ENCODE measurements at places on chromosomes 4 and X.

DNA sequence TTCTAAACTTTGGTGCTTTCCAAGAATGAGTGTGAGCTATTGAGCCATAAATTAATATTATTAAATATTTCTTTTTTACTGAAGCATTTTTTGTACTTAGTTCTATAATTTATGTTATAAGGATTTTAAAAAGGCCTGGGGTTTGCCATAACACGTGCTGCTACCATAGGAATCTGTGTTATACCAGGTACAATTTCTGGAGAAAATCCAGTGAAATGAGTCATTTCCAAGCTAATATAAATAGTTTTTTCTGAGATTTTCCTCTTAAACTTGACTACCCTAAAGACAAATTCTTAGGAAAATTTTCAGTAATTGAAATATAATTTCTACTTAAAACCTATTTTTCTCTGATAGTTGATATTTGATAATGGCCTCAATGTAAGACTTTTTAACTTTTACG lies 130.8 kb downstream of the TLL1 start:
- no peak for DNase-seq

- no peak for DNase-seq
Measured at GRCh38 chr4:117378942-117379341, 293.6 kb upstream of the TRAM1L1 start.

DNA sequence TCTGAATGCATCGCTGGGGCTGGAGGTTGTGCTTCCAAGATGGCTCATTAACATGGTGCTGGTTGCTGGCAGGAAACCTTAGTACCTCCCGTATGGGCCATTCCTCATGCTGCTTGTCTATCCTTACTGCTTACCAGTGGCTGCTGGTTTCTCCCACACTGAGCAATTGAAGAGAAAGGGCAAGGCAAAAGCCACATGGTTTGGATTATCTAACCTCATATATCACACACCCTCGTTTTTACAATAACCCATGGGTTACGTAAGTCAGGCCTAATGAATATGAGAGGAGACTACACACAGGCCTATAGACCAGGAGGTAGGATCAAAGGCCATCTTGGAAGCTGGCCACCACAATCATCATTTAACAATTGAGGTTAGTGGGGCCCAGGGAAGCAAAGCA lies 141.8 kb upstream of the EDNRA start:
- no peak for DNase-seq

- no peak for DNase-seq
Measured at GRCh38 chr4:36677112-36677511, 395.7 kb downstream of the DTHD1 start.

DNA sequence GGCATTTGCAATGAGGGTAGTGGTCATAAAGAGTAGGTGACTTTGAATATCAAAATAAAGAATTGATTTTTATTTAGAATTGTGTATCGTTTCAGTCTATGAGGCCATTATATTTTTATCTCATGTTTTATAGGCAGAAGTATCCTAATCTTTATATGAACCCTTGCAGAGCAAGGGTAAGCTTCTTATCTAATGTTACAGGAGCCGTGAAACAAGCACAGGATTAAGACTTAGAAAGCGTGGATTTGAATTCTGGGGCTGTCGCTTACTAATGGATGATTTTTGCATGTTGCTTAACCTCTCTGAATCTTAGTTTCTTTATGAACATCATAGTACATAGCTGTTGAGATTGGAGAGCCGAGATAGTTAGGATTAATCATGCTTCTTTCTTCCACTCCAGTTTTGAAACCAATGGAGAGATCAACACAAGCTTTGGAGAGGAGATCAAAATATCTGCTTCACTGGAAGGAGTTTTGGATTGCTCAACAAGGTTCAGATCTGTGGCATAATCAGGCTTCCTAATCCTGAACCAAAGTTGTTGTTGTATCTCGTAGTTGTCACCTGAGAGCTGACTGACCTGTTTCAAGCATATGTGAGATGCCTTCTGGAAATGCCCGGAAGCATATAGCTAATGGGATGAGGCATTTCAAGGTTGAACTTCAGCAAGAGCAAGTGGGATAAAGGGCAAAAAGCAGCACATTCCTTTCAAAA lies 166.9 kb upstream of the GK2 start:
- no peak for DNase-seq

Data from CD4-positive, alpha-beta T cell (primary cell).